ENCODE measurements at places on chromosomes 16 and 17.

- DNase-seq: no peak
Measured at GRCh38 chr16:69315486-69316311, 4.5 kb downstream of the VPS4A start.

DNA sequence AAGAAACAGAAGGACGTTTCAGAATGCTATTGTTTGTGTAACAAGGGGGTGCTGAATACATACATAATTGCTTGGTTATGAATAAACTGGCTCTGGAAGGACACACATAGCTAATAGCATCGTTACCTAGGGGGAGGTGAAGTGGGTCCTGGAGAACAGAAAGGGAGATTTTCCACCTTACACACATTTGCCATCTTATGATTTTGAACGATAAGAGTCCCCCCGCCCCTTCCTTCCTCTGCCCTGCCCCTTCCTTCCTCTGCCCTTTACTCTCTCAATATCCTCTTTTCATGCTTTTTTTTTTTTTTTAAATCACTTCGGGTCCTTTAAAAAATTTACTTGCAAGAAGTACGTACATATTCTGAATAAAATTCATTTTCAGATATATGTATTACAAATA, 902 bp upstream of the DHRS7B start:
- DNase-seq: no peak

DNA sequence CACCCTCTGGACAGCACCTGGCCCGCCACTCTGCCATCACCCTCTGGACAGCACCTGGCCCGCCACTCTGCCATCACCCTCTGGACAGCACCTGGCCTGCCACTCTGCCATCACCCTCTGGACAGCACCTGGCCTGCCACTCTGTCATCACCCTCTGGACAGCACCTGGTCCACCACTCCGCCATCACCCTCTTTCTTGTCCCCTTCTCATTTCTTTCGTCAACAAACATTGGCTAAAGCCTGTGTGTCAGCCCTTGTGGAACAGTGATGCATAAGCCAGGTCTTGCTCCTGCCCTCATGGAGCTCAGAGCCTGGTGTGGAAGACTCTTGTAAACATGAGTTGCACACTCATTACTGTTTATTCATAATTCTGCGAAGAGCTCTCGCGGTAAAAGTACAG, 31.2 kb downstream of the CDK5R1 start:
- DNase-seq: no peak

DNA sequence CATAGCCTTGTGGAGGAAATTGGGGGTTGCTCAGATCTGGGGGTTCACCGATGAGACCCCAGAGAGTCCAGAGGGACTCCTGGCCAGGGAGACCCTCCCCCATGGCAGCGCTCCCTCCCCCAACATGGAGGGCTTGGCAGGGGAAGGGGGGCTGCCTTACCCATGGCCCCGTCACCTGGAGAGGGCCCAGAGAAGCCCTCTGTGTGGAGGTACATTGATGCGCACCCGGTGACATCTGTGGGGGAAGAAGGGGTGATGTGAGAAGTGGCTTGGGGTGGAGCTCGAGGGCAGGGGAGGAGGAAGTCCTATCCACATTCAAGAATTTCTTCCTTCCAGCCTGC, 16.2 kb downstream of the ETV4 start:
- DNase-seq: no peak

- no peak for DNase-seq
Measured at GRCh38 chr16:2701272-2701671, 18.8 kb downstream of the PRSS27 start.

DNA sequence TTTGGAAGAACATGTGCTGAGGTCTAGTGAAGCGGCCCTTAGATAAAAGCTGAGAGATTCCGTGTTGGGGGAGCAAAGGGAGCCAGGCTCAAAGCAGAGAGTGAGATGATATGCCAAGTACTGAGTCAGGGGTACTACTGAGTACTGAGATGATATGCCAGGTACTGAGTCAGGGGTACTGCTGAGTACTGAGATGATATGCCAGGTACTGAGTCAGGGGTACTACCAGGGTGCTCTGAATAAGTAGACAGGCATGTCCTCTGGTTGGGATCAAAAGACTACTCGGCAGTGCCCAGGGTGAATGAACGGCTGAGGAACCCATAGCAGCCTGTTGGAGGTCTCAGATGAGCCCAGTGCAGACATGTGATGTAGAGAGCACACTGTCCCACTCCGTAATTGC, 239.0 kb downstream of the SOX9 start:
- DNase-seq: no peak

DNA sequence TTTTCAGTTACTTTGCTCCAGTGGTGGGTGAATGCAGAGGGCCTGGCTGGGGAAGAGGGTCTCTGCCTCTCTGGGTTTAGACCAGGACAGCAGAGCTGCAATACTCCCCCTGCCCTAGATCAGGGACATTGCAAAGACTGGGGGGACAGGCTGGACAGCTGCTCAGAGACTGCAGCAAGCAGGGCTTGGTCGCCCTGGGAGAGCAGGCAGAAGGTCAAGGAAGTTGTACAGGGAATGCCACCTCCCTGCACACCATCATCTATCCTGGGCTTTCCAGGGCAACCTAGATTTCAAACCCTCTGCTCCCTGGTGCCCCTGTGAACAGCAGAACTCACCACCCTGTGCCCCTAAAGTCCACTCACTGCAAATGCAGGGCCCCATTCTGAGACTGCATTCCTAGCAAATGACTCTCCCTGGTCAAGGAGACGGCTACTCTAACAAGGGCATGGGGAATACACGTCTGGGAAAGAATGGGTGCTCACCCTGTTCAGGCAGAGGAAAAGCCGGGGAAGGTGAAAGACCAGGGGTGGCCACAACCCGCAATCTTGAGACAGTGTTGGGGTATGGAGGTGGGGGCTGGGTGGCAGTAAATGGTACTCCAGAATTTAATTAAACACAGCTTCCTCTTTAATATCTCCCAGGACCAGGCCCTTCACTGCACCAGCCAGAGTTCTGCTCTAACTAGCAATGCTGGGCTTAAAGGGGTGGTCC, 1.0 kb downstream of the KIFC3 start:
- DNase-seq: no peak

DNA sequence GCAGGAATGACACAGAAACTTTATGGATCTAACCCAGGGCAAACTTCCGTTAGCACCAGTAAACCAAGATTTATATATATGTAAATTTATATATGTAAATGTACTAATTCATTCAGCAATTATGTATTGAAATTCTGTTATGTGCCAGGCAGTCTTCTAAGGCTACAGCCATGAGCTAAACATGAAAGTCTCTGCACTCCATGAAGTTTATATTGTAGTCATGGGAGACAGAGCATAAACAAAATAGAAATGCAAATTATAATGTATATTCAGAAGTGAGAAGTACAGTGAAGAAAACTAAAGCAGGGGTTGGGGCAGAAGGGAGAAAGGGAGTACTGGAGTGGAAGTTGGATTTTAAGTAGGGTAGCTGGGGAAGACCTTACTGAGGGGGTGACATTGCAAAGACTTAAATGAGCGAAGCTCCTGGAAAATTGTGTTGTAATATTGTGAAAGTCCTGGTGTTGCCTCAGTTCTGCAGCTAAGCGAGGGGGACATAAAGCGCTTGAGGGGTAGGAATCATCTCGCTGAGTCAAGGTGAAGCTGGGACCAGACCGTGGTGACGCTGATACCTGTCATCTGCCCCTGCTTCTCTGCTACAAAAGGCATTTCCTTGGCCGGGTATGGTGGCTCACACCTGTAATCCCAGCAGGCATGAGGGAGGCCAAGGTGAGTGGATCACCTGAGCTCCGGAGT, 64.8 kb downstream of the YPEL2 start:
- DNase-seq: no peak

DNA sequence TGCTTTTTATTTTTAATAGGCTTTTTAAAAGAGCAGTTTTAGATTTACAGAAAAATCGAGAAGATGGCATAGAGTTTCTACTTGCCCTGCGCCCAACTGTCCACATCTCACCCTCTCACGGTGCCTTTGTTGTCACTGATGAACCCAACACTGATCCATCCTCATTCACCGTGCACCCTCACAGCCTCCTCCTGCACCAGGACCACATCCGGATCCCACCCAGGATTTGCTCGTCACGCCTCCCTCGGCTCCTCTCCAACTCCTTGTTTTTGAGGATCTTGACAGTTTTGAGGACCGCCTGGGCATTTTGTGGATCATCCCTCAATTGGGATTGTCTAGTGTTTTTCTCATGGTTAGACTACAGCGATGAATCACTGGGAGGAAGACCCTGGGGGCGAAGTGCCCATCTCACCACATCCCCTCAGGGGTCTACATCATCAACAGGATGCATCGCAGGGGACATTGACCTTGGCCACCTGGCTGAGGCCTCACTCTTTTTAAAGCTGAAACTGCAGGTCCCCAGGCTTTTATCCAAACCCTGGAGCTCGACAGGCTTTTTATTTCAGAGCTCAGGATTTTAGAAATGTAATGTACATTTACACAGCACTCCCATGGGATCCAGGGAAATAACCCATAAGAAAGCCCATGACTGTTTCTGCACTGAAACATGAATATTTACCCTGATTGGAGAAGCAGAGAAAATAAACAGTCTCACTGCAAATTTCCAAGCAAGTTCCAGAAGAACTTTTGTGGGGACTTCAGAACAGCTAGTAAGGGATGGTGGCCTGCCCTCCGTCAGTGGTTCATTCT, 71.8 kb upstream of the ZNF469 start:
- DNase-seq: no peak

GRCh38 chr16:23874613-23875294, 39.0 kb downstream of the PRKCB start:
- DNase-seq: no peak

DNA sequence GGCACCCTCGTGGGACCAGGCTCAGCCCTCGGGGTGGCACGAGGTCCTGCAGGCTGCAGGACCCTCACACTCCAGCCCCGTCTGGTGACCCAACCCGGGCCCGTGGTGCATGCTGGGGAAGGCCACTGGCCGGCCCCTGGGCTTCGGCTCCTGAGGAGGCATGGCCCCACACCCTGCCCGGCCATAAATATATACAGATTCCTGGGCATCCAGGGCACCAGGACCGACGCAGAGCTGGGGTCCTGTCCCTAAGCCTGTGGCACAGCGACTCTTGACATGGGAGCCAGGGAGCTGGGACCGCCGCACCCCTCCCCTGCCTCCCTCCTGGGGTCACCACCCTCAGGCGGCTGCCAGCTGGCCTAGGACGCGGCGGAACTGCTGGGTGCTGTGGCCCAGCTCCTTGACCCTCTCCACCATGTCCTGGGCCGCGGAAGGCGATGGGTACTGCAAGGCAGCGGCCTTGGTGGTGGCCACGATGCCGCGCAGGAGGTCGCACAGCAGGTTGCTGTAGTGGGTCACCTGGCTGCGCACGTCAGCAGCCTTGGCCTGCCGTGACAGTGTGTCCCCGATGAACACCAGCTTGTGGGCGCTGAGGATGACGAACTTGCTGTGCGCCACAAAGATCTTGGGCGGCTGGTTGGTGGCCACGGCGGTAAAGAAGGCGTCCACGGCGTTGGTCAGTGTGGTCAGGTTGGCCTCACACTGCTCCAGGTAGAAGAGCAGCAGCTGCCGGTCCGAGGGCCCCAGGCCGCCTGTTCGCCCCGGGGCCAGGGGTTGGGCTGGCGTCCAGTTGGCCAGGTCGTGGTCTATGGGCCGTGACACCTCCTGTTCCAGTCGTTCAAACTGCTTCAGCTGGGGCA, 10.6 kb downstream of the CTRB1 start:
- DNase-seq: no peak

DNA sequence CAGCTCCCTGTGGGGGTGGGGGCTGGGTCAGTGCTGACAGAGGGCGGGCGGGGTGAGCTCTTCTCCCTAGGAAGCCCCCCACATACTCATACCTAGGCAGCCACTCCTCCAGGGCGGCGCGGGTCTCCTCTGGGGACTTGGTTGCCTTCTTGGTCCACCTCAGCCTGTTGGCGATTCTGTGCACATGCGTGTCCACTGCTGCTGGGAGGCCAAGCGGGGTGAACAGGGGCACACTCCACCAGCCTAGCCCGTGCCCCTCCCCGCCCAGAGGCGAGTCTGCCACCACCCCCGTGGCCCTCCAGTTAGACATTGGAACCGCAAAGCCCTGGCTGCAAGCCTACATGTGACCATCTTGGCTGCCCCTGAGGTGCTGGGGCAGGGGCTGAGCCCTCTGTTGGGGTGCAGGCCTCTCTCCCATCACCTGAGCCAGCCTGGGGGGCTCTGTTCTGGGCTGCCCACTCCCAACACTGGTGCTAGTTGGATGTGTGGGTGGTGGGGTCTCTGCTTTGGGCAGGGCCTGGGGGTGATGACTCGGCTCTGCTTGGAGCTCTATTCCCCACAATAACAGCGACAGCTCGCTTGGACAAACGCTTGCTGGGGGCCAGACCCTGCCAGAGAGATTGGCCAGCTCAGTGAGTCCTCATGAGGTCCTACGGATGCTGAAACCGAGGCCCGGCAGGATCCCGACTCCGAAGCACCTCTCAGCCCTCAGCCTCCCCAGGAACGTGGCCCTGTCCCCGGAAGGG, 7.4 kb downstream of the NTHL1 start:
- DNase-seq: no peak

GRCh38 chr16:77450790-77451487, 16.1 kb upstream of the ADAMTS18 start:
- no peak for DNase-seq

- DNase-seq: no peak
Measured at GRCh38 chr17:66695098-66695497, 139.8 kb upstream of the CACNG5 start.

- no peak for DNase-seq
Measured at GRCh38 chr16:80687606-80688005, 116.8 kb downstream of the CDYL2 start.

DNA sequence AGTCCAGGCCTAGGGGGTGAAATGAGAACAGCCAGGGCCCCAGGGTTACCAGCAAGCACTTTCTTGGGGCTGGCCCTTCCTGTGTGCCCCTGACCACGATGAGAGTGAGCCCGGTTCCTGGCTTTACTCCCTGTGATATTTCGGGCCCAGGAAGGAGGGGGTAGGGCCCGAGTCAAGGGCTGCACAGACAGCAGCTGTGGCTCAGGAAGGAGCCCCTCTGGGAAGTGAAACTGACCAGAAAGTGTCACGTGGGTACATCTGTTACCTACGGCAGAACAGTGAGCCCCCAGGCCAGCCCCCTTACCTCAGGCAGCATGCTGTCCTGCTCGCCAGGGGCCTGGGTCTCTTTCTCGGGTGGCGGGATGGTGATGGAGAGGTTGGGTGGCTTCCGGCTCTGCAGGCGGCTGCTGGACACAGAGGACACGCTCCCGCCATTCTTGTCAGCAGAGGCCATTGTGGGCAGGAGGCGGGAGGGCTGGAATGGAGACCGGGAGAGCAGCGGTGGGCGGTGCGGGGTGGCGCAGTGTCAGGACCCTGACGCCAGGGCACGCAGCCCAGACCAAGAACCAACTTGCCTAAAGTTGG, 13.8 kb downstream of the AANAT start:
- DNase-seq: no peak

- no peak for DNase-seq
Measured at GRCh38 chr17:72030067-72030899, 90.5 kb upstream of the SOX9 start.

DNA sequence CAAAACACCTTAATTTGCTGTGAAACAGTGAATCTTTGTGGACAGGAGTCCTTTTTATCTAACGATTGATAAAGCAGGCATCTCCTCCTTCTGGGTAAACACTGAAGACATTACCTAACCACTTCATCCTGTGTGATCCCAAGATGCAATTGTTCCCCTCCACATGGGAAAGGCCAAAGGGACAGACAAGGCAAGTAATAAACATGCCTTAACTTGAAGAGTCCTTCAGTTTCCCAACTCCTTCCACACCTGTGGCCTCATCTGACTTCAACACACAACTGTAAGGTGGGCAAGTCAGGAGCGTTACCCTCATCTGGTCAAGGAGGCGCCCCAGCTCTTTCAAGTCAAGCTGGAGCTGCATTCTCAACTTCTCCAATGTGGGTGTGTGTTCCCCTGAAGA, 278.6 kb downstream of the ABCC12 start:
- no peak for DNase-seq

Measured in activated gamma-delta T cell (primary cell).